ENCODE measurements at places on chromosomes 1 and 21.

DNA sequence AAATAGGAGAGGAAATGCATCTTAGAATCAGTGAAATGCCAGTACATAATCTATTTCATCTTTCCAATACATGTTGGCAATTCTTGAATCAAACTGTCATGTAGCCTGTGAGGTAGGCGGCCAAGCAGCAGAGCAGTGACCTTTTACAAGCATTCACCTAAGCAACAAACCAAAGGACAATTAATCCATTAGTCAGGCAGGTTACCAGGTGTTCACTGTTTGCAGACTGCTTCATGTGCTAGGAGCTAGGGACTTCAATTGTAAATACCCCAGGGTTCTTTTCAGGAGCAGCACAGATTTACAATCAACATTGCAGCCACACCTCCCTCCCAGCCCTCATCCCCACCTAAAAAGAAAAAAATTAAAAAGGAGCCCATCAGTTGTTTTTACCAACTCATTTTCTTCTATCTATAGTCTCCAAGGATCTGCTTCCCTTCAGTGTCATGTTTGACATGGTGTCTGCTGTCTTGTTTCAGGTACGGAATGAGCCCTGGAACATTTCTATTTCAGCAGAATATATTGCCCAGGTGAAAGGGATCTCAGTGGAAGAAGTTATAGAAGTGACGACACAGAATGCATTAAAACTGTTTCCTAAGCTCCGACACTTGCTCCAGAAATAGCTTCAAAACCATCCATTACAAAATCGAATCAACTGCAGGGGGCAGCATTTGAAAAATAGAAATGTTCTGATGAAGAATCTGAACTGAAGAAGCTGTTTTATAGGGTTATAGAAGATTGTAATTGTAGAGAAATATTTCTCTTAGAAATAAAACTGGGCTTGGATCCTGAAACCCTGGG is 23.0 kb downstream of the TATDN3 start:
- no peak for DNase-seq

DNA sequence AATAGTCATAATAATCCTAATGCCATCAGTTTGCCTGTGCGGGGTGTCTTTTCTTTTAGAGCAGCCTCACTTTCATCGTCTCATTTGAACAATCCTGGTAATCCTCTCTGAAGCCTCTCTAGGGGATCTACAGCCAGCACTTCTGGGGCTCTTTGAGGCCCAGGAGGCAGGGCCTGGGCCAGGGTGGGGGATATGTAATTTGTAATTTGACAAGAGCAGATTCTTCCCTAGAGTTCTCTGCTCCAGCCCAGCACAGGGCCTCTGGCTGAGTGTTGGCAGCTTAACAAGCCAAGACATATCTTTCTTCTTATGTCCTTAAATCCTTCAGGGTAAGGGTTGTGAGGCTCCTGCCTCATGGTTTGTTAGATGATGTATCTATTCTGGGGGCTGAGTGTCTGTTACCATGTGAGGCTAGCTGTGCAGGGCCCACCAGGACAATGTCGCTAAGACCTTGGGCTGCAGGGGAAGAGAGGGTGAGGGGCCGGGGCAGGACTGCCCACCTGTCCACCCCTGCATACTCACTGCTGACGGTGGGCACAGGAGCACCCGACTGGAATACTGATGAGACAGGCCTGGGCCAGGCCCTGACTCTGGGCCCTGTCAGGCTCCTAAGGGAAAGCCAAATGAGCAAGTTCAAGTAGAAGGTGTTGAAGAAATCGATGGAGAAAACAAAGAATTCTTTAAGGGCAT is 45.3 kb upstream of the PARP1 start:
- DNase-seq = no peak

- no peak for DNase-seq
Observed at GRCh38 chr1:239511875-239512274, 125.5 kb downstream of the CHRM3 start.

- no peak for DNase-seq
Observed at GRCh38 chr1:231778009-231778719, 151.6 kb downstream of the DISC1 start.

- DNase-seq = no peak
Observed at GRCh38 chr21:14890141-14890540, 174.7 kb downstream of the NRIP1 start.

GRCh38 chr1:16181887-16182719 is 26.2 kb upstream of the EPHA2 start:
- DNase-seq = no peak

GRCh38 chr1:116312681-116313069 is 60.4 kb upstream of the ATP1A1 start:
- DNase-seq = no peak

DNA sequence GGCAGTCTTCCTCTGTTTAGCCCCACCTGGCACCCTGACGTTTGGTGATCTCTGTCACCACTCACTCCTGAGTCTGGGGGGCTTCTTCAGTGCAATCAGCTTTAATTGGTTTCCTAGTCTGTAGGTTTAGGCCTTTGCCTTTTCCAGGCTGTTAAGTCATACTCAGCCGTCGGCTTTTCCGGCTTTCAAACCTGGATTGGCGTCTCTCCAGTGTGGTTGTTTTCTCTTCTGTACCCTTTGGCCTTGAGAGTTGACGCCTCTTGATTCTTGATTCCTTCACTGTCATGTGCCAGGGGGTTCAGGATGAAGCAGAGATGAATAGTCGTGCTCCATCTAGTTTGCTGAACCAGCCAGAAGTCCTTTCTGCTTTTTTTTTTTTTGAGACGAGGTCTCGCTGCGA is 24.9 kb downstream of the NCMAP start:
- DNase-seq = no peak

- no peak for DNase-seq
Observed at GRCh38 chr1:232951180-232951579, 769 bp downstream of the NTPCR start.

DNA sequence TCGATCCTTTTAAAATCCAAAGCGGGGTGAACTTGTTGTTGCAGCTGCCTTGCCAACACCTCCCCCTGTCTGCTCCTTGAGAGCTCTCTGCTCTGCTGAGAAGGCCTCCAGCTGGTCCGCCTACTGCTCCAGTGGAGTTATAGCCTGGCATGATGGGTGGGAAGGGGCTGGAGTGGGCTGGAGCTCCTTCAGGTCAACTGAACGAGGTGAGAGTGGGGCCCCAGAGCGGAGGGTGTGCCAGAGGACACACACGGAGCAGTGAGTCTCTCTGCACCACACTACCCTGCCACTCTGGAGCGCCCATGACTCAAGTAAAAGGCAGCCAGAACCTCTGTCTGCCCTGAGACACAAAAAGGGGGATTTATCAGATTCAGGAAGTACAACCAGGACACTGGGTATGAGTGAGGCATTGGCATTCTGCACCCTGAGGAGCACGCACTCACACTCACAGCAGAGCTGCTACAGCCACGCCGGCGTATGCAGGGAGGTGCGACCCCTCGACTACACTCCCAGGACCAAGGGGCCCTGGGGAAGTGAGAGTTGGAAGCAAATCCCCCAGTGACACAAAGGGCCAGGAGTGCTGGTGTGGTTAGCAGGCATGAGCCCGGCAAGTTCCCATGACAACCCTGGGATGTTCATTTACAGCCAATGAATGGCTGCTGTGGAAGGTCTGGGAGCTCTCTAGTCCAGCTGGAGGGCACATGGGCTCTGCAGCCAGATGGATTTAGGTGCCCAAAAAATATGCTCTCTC is 28.0 kb upstream of the EVA1B start:
- no peak for DNase-seq

DNA sequence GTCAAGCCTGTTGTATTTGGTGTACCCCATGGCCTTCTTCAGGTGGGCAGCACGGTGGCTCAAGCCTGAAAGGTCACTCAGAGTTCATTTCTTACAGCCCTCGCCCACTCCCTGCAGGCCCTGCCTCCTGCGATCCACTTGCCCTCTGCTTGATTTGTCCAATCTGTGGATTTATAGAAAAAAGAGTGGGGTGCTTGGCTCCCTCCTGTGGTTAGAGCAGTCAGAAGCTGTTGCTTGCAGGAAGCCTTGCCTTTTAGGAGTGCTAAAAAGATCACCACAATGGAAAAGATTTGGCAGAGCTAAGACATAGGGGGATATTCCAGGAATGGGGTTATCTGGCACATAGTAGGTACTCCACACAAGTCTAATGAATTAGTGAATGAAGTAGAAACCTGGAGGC is 108.0 kb upstream of the TRABD2B start:
- DNase-seq = no peak

DNA sequence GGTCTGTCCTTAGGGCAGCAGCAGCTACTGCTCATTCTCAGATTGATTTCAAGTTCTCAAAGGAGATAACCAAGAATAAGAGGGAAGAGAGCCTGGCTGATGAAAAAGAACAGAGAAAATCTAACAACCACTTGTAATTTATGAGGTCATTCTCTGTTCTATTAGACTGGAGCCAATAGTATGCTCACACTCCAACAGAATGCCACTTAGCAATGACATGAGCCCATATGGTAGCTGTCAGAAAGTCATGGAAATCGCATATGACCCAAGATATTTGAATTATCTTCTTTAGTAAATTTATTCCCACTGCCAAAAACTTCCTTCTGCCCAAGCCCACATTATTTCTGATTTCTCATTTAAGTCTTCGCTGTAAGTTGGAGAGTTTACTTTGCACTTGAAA is 53.7 kb upstream of the PLA2G4A start:
- no peak for DNase-seq

- DNase-seq = no peak
Observed at GRCh38 chr1:106502659-106503058, 553.8 kb upstream of the PRMT6 start.

- DNase-seq = no peak
Observed at GRCh38 chr1:179311149-179311700, 17.6 kb downstream of the SOAT1 start.

- DNase-seq = no peak
Observed at GRCh38 chr1:79797487-79797886, 791.0 kb upstream of the ADGRL4 start.

GRCh38 chr1:59383963-59384362 is 87.1 kb downstream of the FGGY start:
- DNase-seq = no peak

GRCh38 chr1:223775054-223775453 is 62.7 kb downstream of the CAPN2 start:
- no peak for DNase-seq

DNA sequence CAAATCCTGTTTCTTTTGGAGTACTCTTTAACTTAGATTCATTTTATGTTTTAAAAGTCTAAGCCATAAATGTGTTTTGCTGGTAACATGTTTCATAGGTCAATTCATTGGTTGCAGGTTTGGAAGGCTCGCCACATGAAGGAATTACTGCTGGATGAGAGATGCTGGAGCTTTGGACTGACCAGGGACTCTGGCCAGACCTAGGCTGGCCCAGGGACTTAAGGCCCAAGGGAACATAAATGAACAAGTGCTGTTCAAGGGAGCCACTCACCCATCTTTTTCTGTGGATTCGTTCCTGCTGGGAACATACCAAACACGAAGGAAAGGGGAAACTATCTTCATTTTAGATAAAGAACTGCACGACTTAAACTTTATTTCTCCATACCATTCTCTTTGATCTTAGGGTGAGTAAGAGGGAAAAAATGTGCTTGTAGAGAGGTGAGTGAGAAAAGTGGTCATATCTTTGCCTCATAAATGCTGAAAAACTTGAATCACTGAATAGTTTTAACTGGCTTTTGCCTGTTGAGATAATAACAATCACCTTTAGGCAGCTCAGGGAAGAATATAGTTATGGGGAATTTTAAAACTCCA is 15.3 kb upstream of the SHCBP1L start:
- no peak for DNase-seq

- DNase-seq = no peak
Observed at GRCh38 chr1:66119148-66119547, 326.5 kb downstream of the PDE4B start.

DNA sequence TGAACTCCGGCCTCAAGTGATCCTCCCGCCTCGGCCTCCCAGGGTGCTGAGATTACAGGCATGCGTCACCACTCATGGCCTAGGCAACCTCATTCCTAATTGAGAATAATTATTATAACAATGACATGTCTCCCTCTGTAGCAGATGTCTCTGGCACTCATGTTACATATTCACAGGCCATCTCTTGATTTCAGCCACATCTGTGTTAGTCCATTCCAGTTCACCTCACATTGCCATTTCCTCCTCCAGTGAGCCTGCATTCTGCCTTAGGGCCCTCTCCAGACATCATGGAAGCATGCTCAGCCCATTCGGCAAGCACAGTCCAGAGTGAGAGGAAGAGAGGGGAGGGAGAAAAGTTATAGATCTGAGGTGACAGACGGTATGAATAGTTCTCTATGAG is 32.5 kb downstream of the CDKN2C start:
- DNase-seq = no peak

DNA sequence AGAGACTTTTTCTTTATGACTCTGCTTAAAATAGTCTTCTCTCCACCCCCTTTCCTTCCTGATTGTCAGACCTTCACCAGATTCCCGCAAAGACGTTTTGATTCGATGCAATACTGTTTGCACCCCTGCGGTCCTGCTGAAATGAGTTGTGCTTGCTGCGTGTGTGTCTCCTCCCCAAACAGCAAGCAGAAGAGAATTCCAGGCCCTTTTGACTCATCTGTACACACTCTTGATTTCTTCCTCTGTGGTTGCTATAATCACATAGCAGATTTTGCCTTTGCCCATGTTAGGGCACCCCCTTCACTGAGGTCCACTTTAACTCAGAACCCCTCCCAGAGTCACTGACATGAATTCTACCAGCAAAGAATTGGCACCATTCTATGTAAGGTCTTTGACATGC is 136.5 kb downstream of the ZZZ3 start:
- no peak for DNase-seq

- DNase-seq = no peak
Observed at GRCh38 chr1:220680085-220680687, 10.0 kb upstream of the C1orf115 start.

DNA sequence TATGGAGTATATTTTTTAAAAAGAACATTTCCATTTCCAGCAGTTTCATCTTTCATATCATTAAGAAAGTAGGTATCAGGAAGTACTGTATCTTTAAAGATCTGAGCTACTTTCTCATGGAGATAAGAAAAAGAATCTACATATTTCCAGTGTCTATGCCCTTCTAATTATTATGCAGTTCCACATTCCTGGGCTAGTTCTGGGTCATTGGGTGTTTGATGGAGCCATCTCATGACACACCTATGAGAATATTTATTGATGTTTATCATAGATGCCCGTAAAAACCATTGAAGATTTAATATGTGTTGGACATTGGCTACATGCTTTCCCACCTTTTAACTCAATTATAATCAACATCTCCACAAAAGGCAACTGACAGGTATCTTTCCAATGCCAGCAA is 21.0 kb downstream of the LCE4A start:
- no peak for DNase-seq

GRCh38 chr1:235169986-235170385 is 8.9 kb upstream of the RBM34 start:
- DNase-seq = no peak

- DNase-seq = no peak
Observed at GRCh38 chr1:156905651-156906050, 12.1 kb downstream of the PEAR1 start.

- DNase-seq = no peak
Observed at GRCh38 chr1:61506236-61506635, 218.7 kb downstream of the TM2D1 start.

DNA sequence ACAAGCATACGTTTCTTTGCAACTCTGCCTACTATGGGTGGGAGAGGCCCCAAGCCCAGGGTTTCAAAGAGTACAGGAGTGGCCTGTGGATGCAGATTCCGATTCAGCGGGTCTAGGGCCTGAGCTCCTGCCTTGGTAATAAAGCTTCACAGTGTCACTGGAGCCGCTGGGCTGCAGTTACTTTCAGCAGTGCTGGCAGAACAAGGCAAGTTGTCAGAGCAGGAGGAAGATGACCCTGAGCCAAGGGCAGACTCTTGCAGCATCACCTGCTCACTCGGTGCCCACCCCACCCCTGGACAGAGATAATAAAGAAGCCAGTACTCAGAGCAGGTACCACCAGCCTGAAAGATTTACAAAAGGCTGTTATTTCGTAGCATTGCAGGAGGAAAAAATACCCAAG is 8.0 kb upstream of the RAP1GAP start:
- no peak for DNase-seq

GRCh38 chr1:22137004-22137720 is 5.7 kb downstream of the WNT4 start:
- DNase-seq = no peak
